ENCODE measurements at places on chromosomes 1 and 21.
A peak's percentile ranks its signal among the peaks of the same experiment; 100 is the strongest.

DNA sequence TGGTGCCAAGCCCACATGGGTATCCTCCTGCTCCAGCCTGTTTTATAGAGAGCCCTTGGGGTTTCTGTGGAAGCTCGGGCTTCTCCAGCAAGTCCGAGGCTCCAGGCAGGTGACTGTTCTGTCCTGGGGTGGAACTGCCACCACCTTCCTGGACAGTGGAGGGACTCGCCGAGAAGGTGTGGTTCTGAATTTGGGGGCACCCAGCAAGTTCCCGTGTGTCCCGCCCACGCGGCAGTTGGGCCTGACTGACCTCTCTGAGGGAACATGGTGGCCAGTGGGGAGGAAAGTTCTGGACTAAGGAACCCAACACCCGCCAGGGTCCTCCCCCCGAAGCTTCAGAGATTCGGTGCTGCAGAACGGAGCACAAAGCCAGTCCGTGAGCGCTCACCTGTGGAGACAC, 158.1 kb upstream of the C1orf174 start:
- DNase-seq, result no peak

- DNase-seq, result no peak
Observed at GRCh38 chr1:33316601-33317000, 4.3 kb downstream of the A3GALT2 start.

- DNase-seq, result no peak
Observed at GRCh38 chr1:236685205-236685916, 938 bp upstream of the ACTN2 start.

- DNase-seq, result no peak
Observed at GRCh38 chr1:30253807-30254440, 469.5 kb downstream of the MATN1 start.

- peak; percentile 56 for DNase-seq
Observed at GRCh38 chr1:203338335-203339036, 12.4 kb downstream of the FMOD start.

- DNase-seq, result no peak
Observed at GRCh38 chr1:153852170-153852569, 70.6 kb downstream of the GATAD2B start.

GRCh38 chr1:177278626-177279390, 108.0 kb downstream of the BRINP2 start:
- no peak for DNase-seq

DNA sequence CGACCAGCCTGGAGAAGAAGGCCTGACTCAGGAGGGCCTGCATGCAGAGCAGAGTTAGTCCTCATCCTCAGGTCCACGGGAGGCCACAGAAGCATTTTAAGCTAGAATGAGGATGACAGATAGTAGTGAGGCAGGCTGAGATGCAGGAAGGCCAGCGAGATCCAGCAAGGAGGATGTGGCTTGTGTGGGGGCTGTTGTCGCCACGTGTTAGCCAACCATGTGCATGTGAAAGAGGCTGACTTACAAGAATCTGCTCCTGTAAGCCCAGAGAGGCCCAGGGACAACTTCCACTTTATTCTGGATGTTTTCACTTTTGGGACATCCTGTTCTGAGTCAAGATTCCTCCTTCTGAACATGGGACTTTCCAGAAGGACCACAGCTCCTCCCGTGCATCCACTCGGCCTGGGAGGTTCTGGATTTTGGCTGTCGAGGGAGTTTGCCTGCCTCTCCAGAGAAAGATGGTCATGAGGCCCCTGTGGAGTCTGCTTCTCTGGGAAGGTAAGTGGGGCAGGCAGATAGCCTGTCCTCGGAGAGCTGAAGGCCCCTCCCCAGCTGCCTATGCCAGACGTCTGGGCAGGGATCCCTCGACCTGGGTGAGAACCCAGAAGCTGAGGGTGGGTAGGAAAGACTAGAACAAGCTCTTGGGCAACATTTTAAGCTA, at the start of gene SLAMF8:
Gene SLAMF8 (plus strand): TSS at position 433 of the 661 bp plus-strand sequence. CDS start 26 bp downstream, at position 459.
- DNase-seq, result peak; percentile 13

DNA sequence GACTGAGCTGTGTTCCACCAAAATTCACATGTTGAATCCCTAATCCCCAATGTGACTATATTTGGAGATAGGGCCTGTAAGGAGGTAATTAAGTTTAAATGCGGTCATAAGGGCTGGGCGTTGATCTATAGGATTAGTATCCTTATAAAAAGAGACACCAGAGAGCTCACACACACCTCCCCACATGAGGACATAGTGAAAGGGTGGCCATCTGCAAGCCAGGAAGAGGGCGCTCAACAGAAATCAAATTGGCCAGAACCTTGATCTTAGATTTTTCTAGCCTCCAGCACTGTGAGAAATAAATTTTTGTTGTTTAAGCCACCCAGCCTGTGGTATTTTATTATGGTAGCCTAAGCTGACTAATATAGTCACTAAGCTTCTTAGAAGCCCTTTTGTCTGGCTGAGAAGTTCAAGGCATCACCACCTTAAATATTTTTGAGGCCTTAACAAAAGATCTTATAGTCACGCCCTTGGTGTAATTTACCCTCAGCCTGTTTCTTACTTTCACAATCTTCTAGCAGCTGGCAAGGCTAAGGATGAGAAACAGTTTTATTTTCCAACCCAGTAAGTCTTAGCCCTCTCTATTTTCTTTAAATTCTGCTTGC, 28.8 kb downstream of the GORAB start:
- DNase-seq, result no peak

DNA sequence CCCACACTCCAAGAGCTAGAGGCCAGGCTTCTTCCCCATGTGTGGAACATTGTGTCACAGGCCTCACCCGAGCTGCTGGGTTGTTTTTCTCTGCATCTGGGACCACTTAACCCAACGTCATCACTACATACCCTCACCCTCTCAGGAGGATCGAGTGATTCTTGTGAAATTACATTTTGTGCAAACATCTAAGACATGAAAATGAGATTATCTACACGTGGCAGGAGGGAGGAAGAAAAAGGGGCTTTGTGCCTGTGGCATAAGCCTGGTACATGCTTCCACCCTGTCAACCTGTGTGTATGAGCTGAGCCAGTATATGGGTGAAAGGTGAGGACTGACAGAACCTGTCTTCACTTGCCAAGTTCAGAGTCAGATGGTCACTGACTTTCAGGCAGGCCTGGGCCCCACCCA, 1.6 kb downstream of the CPT2 start:
- no peak for DNase-seq

DNA sequence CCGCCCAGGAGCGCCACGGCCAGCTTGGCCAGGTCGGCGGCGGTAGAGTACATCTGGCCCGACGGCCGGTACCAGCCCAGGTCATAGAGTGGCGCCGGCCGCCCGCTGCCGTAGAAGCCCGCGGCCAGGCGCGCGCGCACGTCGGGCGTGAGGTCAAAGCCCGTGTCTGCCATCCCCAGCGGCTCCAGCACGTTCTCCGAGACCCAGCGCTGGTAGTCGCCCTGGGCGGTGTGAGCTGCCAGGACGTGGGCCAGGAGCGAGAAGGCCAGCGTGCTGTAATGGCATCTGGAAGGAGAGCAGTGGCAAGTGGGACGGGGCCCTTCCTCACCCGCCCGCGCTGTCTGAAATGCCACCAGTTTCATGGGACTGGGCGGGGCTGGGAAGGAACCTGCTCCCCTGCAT, 18.9 kb downstream of the LACTBL1 start:
- DNase-seq, result no peak

DNA sequence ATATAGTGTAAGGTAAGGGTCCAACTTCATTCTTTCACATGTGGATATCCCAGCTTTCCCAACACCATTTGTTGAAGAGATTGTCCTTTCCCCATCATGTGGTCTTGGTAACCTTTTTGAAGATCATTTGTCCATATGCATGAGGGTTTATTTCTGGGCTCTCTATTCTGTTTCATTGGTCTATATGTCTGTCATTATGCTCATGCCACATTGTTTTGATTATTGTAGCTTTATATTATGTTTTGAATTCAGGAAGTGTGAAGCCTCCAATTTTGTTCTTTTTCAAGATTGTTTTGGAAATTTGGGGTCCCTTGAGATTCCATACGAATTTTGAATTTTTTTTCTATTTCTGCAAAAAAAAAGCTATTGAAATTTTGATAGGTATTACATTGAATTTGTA, 15.2 kb upstream of the RCSD1 start:
- no peak for DNase-seq

DNA sequence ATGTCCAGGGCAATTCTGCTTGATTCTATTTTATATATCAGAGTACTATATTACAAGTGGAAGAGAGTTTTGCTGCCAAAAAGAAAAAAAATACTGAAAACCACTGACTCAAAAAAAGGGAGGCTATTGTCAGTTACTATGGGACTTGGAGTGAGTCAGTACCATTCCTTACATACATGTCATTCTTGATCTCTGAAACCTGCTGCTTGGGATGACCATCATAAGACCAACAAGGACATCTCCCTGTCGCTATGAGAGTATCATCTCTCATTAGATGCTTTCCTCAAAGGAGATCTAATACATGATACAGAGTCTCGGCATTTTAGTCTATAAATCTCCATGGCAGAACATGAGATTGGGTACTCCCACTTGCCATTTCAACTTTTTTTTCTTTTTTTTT, 11.8 kb upstream of the INPP5B start:
- DNase-seq, result no peak

DNA sequence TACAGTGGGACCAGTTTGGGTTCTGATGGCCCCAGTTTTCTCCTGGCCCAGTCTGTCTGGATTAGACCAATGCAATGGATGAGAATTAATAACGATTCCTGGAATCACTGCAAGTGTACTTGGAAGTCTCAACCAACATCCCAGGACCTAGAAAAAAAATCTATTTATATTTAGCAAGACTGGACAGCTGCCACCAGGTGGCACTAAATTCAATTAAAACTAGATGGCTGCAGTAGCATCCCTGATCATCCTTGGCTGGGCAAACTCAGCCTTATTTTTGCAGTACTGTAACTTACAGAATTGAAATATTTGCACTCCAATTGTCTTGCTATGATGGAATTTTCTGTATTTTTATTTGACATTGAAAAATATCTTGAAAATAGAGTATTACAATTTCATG, 165.7 kb downstream of the NCAM2 start:
- DNase-seq, result peak; percentile 43

- DNase-seq, result no peak
Observed at GRCh38 chr1:183989078-183989577, 48.4 kb downstream of the COLGALT2 start.

GRCh38 chr1:31655104-31655503, 10.4 kb upstream of the PEF1 start:
- DNase-seq, result no peak

DNA sequence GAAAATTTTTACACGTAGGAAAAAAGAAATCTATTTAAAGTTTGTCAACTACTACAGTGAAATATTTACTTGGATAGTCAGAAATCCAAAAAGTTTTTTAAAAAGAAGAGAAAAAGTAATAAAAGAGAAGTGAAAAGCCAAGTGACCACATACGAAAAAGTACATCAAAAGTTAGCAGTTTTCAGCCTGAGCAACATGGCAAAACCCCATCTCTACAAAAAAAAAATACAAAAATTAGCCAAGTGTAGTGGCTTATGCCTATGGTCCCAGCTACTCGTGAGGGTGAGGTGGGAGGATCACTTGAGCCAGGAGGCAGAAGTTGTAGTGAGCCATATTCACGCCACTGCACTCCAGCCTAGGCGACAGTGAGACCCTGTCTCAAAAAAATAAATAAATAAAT, 5.2 kb upstream of the MR1 start:
- no peak for DNase-seq

GRCh38 chr1:20819818-20820217, 32.7 kb upstream of the HP1BP3 start:
- DNase-seq, result no peak

DNA sequence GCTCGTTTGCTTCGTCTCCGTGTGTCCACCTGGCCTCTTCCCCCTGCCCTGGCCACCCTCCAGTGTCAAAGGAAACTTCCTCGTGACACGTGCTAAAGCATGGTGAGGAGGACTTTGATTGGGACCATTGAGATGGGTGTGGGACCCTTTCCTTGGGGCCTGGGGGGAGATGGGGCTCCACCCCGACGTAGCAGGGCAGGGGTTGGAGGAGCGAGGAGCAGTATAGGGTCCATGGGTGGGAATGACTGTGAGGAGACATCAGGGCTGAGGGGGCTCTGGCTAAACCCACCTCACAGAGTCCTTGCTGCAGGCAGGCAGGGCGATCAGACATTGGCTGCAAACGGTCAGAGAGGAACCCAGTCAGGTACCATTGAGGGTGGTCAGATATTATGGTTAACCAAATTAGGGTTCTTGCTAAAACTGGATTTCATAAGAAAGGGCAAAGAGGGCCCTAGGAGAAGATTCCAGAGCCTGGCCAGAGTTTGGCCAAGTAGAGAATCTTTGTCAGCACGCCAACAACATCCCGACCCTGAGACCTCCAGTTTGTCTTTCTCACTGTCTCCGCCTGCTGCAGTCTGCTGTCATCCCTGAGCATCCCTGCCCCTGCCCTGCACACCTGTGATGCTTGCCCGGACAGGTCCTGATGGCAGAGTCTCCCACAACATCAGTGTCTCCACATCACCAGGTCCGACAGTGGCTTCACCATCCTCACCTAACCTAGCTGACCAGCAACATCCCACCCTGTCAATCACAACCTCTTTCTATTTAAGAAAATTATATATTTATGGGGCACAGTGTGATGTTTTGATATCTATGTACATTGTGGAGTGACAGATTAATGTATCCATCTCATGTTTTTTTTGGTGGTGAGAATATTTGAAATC, 8.0 kb downstream of the RNF187 start:
- no peak for DNase-seq

GRCh38 chr1:37094302-37094701, 60.0 kb upstream of the GRIK3 start:
- no peak for DNase-seq

DNA sequence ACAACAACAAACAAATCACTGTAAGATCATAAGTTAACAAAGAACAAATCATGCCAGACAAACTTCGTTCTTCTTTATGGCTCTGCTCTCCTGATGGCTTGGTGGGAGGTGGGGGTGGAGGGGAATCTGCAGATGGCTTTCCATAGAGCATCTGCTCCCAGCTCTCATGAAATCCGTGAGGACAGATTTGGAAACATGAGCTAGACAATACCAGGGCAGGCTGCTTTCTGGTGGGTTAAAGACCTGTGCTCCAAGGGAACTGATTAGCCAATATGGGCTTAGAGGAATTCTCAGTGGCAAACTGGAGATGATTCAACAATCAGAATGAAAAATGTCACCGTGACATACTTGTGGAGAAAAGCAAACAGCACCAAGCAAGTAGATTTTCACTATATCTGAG, 69.4 kb upstream of the TLR5 start:
- DNase-seq, result no peak

- DNase-seq, result no peak
Observed at GRCh38 chr21:43851593-43851992, 13.4 kb upstream of the AGPAT3 start.

GRCh38 chr1:116694524-116694923, 27.0 kb upstream of the IGSF3 start:
- no peak for DNase-seq

GRCh38 chr1:23556635-23557470, 2.4 kb downstream of the ID3 start:
- DNase-seq, result no peak

GRCh38 chr1:240909701-240910457, 297.9 kb upstream of the GREM2 start:
- DNase-seq, result no peak

GRCh38 chr1:150902346-150902745, 15.4 kb downstream of the CTXND2 start:
- DNase-seq, result no peak
